Neural progenitor cell (in vitro differentiated cells): ENCODE measurements at places on chromosomes 4 and X.
A peak's percentile ranks its signal among the peaks of the same experiment; 100 is the strongest.

DNA sequence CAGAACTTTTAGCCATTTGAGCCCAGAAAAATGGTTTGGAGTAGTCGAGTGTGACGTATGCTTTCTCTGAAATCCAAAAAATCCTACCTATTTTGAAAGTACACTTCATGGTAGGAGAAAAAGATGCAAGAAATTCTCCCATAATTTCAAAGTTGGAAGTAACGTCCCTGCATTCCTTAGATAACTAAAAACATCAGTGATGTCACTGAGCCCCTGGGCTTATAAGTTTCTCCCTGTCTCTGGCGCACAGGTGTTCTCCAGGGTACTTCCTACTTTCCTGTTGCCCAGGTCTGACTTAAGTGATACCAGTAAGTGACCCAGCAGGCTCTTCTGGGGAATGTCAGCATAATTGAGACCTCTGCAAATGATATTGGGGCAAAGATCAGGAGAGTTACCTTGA is 90.5 kb upstream of the WDR1 start:
- DNase-seq: no peak

DNA sequence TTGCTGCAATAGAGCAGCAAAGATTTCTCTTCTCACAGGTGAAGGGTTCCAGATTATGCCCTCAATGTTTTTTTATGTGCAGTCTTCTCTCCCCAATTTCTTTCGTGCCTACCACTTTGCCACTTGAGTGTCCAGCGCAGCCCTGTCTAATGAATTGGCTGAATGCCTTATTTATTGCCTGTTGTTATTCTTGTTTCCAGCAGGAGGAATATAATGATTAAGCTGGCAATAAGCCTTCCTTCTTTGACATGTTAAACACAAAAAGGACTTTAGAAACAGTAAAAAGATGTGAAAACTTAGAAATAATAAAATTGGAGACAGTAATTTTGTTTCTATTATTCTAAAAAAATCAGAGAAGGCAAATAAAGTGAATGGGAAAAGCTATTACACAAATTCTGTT is 34.6 kb upstream of the FRAS1 start:
- no peak for DNase-seq

GRCh38 chrX:110293658-110294057 is 24.2 kb downstream of the AMMECR1 start:
- DNase-seq: no peak

GRCh38 chr4:156294577-156294976 is 340.9 kb upstream of the CTSO start:
- DNase-seq: peak; percentile 42

- peak; percentile 47 for DNase-seq
These were observed 620.6 kb downstream of the BCOR start for GRCh38 chrX:39477031-39477761.

DNA sequence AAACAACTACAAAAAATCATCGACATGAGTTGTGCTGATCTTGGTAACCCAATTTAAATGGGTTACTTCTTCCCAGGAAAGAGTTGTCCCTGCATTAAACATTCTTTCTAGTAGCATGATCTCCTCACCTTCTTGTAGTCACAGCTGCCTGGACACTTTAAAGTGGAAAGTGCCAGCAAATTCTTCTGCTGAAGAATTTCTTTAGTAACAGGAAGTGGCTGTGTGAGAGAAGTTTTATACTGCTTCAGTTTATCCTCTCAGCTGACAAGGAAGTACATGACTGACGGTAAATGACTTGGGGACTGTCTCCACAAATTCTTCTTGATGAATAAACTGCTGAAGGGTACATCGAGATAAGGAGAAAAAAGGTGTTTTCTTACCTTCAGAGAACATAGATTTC is 18.2 kb upstream of the TNIP3 start:
- DNase-seq: no peak

DNA sequence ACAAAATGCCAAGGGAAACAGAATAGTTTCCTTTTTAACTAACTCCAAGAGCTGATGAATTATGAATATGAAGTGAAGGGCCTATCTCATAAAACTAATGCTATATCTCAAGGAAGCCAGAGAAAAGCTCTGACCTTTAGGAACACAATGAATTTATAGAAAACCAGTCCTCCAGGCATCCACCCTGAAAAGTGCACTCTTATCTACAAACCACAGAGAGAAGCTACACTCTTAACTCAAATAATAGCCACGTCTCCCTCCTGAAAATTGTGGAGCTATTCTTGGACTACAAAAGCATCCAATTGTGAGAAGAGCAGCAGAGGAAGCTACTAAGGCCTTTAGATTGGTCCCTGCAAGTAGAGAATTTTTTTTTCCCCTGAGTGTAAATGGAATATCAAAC is 253.9 kb downstream of the IL15 start:
- no peak for DNase-seq

DNA sequence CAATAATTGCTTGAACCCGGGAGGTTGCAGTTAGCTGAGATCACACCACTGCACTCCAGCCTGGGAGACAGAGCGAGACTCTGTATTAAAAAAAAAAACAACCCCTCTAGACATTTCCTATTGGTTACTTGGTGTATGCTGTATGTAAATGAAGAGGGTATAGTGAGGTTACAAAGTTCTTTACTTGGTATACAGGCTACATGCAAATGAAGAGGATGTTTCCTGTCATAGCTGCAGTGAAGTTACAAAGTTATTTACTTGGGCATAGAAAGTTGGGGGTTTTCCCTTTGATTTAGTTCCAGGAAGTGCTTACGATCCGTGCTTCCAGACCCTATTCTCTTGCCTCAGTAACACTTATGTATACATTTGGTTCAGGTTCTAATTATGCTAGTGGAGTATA is 38.4 kb upstream of the CLNK start:
- DNase-seq: no peak

DNA sequence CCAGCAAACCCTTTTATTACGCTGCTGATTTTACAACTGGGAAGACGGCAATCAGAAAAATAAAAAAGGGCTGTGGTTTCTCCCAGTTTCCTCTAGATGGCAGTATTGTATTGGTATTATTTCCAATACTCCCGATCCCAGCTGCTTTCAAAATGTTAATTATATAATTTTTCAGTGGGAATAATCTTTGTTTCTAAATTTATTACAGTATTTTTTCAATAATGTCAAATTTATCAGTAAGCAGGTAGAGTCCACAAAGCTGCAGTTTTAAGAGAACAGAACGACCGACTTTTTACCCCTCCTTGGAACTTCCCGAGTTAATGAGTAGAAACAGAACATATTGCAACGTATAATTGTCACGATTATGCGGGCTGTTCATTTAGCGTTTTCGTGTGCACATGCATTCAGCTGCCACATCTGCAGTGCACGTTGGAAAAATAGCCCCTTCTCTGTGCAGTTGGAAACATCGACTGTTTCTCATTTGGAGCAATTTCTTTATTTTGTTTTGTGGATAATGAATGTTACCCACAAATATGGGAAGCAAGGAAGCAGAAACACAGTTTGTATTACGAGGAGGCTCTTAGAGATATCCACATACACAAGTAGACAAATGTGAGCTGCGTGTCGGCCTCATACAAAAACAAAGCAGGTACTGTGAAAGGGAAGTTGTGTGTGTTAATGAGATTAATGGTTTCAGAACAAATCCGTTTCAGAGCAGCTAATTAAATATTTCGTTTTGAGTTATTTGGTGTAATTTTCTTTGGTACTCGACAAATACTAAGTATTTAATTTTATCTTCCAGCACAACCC is 188.0 kb downstream of the STIM2 start:
- DNase-seq: peak; percentile 18

DNA sequence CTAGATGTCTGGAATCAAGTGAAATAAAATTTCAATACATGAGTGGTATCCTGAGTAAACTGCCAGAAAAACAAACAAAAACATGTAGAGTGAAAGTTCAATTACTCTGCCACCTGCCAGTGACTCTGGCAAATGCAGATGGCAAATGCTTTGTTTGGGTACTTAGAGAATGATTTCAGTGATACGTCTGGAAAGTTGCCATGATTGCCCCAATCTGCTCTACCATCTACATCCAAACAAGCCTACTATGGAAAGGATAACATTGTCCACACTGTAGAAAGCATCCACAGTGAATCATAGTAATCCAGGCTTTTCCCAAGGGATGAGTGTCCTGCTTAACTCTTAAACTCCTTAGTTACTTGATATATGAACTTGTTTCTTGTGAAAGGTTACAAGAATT is 3.4 kb downstream of the SPATA4 start:
- DNase-seq: no peak

DNA sequence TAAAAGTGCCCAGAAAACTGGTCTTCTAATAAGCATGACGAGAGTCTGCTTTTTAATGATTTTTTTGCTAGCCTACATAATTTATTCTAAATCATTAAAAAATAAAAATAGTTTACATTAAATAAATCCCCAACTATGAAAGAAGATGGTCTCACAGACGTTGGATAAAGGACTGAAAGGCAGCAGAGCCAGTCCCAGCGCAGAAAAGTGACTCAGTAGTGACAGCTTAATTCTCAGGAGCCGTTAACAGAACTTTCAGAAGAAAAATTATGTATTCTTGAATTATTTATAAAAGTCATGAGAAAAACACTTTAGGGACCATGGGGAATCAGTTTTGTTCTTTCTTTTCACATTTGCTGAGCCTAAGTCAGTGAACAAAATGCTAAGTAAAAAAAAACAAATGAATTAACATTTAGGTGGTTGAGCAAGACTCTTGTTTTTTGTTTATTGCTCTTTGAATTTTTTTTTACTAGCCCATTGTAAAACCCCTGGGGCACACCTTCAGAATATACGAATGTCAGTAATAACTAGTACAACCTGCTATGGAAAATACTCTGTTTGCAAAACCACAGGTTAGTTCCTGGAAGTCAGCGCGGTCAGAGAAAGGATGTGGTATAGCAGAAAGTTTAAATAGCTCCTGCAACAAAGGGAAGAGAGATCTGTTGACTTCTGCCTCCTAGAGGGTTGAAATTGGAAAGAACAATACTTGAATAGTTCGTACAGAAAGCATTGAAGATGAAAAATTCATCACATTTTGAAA is 50.4 kb upstream of the CCDC160 start:
- DNase-seq: peak; percentile 16

GRCh38 chr4:142356801-142357200 is 489.3 kb downstream of the INPP4B start:
- no peak for DNase-seq

DNA sequence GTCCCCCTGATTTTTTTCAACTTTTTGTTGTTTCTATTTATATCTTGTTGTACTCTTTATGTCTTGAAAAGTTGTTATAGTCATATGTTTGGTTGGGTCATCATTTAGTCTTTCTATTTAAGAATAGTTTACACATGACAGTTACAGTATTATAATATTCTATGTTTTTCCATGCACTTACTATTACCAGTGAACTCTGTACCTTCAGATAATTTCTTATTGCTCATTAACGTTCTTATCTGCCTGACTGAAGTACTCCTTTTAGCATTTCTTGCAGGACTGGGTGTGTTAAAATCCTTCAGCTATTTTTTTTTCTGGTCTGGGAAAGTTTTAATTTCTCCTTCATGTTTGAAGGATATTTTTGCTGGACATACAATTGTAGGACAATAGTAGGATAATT is 157.7 kb upstream of the DIPK2B start:
- no peak for DNase-seq

- peak; percentile 70 for DNase-seq
These were observed 2.1 kb downstream of the NDNF start for GRCh38 chr4:121070274-121070673.

DNA sequence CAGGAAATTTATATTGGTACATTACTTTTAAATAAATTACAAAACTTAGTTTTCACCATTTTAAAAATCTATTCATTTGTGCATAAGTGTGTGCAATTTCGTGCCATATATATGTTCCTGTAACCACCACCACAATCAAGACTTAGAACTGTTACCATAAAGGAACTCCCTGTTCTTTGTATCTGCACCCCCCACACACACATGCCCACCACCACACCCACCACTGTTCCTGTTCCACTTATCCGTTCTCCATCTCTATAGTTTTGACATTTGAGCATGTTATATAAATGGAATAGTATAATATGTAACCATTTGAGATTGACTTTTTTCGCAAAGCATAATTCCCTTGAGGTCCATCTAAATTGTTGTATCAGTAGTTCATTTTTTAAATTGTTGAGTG is 73.7 kb downstream of the TAF1 start:
- no peak for DNase-seq

DNA sequence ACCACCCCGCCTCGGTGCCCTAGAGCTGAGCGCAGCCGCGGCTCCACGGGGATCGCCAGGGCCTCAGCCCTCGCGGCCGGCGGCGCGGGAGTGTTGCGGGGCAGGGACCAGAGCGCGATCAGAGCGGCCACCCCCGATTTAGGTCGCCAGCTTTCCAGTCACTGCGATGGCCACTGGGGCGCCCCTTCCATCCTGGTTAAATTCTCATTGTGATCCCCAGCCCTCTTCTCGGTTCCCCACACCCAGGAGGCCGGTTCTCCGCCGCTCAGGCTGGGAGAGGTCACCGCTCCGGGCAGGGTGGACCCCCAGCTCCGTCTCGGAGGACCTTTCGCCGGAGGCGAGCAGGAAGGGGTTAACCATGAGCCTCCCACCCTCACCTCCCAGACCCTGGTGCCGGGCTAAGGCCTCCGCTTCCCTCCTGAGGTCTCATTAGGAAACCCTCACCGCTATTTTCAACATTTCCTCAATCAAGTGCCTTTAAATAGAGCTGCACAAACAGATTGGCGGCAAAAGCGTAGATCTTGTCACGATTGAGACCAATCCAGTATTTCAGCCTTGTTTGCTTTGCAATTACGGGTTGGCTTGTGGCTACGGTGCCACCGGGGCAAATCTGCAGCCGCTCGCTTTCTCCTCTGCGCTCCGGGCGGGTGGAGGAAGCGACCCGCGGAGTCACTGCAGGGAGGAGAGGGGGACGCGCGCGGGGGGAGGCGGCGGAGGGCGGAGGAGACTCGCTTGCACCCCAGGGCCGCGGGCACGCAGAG is 8.3 kb upstream of the HAND2 start:
- peak; percentile 61 for DNase-seq

GRCh38 chr4:112519689-112520597 is 4.0 kb upstream of the NEUROG2 start:
- DNase-seq: peak; percentile 81

DNA sequence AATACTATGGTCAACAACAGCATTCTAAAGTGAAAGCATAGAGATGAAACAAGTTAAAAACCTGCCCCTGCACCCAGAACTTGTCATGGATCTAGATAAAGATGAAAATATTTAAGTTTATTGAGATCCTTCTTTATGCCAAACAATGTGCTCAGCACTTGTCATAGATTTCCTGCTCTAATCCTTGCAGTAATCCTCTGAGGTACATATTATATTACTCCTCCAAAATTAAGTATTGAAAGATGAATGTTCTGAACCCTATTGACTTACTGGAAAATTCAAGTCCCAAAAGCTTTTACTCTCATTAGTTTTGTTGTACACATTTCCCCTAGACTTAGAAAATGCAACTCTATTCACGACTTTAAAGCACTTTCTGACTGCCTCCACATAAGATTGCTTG is 35.6 kb downstream of the CAMK2D start:
- no peak for DNase-seq

GRCh38 chrX:53088136-53088974 is 5.6 kb upstream of the KANTR start:
- DNase-seq: peak; percentile 89

DNA sequence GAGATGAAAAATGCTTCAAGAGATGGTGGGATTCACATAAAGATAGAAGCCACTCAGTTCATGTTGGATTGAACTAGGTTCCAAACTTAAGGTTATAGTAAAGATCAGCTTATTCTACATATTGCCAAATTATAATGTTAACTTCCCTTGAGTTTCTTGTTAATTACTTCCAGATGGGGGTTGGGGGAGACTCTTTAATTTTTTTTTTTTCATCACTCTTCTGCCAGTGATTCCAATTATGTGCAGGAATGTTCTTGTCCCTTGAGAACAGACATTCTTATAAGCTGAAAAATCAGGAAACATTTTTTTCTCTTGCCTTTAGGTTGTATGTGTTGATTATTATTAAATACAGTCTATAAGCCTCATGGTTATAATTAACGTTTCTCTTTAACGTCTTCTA is 30.0 kb downstream of the MND1 start:
- DNase-seq: no peak
